ENCODE measurements at places on chromosomes 3 and 15. TPM values are rescaled to one million over a fixed set of nuclear protein-coding genes. Genes with fewer than 3 reads are reported as not detected.

The TNFAIP8L3 gene
- total RNA-seq: 1.0 TPM

The GLDN gene
- 0.57 TPM for total RNA-seq

The A4GNT gene
- not detected for total RNA-seq

The TRIM42 gene
- not detected for total RNA-seq

The HAUS2 gene
- total RNA-seq: 42.4 TPM

The TF gene
- total RNA-seq: 9.5 TPM

The CCR1 gene
- not detected for total RNA-seq

The ADAMTSL3 gene
- total RNA-seq: not detected

The NR1I2 gene
- total RNA-seq: not detected

The PTX3 gene
- 2.1 TPM for total RNA-seq

The DNAJC19 gene
- total RNA-seq: 56.8 TPM

GRCh38 chr15:66701422-66702034 is 508 bp upstream of the SMAD6 start:
- DNase-seq: no peak

- DNase-seq: no peak
Measured at GRCh38 chr3:5735896-5736295, 548.4 kb downstream of the EDEM1 start.

GRCh38 chr3:58779934-58780333 is 113.4 kb upstream of the FAM3D start:
- DNase-seq: no peak

GRCh38 chr3:108953210-108953609 is 469 bp downstream of the GUCA1C start:
- DNase-seq: no peak

DNA sequence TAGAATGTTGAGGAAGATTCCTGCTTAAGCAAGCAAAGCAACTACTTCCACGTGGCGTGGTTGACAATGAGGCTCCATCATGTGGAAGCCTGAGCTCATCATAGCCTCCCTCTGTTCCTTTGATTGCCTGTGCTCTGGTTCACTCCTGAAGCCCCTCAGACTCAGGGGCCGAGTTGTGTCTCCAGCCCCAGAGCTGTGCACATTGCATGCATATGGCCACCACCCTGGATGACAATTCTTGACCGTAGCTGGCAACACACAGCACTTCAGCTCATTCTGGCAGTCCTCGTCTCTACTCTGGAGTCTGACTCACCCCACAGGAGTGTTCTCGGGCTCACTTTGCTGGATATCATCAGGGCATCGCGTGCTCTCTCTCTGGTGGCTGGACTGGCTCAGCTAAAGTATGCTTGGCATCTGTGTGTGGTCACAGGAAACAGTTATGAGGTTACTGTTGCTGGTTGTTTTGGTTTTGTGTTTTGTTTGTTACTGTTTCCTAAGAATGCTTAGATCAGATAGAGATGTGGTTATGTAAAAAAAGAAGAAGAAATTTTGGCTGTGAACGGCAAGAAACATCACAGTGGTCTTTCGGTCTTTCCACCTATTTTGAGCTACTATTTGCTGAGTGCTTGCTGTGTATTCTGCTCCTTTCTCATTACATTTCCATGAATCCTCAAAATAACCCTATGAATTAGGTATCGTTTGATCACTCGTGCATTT is 41.6 kb upstream of the MRPS22 start:
- DNase-seq: peak; percentile 91

DNA sequence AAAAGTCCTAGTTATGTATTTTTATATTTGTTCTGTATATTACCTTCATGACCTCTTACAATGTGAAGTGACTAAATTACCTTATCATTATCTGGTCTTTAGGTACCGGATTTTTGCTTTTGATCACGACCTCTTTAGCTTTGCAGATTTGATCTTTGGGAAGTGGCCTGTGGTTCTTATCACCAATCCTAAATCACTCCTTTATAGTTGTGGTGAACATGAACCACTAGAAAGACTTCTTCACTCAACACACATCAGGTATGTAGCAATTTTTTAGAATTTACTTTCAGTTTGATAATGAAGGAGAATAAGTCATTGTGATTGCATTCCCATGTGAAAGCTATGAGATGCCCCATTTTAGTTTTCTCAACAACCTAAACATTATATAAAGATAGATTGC is 18.3 kb downstream of the TMEM62 start:
- DNase-seq: no peak

- DNase-seq: no peak
Measured at GRCh38 chr3:25513642-25514266, 85.7 kb downstream of the RARB start.

GRCh38 chr3:123832692-123833397 is 51.3 kb downstream of the MYLK start:
- no peak for DNase-seq

DNA sequence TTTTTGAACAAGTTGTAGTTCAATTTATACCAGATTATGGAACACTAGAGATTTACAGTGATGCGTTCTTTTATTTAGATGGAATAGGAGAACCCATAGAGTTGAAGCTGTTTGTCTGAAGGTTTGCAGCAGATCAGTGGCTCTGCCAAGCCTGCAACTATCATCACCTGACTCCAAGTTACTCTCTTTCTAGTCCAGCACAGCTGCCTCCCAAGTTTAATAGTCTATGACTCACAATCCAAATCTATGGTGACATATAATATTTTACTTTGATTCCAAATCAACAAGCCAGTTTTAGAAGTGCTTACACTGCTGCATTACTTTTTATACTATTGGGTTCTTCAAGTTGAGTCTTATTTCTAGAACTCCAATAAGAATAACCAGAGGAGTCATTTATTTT is 400.4 kb downstream of the LPP start:
- DNase-seq: no peak

DNA sequence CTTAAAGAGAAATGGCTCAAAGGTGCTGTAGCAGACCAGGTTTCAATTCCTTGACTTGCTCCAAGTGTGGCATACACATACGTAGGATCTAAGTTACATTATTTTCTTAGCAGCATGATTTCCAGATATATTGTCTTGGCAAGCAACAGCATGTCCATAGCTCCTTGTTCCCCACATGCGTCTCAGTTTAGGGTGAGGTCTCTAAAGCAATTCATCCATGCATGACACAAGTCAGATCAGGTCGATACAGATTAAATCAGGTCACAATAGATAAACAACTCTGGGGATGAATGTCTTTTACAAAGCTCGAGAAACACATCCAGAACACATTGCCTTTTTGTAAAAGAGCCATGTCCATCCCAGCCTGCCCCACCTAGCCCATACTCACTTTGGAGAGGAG is 108.9 kb upstream of the ABHD17C start:
- no peak for DNase-seq

DNA sequence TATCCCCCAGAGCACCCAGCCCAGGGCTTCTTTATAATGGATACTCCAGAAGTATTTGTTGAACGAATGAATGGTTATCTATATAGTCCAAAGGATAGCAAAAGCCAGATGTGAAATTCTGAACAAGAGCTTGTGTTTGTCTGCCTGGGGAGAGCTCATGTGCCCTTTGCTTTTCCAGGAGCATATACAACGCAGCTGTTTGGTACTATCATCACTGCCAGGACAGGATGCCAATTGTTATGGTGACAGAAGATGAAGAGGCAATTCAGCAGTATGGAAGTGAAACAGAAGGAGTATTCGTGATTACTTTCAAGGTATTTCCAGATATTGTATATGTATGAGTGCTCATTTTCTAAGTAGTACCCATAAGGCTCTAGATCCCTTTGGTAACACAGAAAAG is 15.2 kb downstream of the DIS3L start:
- DNase-seq: no peak

- no peak for DNase-seq
Measured at GRCh38 chr3:27607370-27607769, 114.8 kb downstream of the EOMES start.

DNA sequence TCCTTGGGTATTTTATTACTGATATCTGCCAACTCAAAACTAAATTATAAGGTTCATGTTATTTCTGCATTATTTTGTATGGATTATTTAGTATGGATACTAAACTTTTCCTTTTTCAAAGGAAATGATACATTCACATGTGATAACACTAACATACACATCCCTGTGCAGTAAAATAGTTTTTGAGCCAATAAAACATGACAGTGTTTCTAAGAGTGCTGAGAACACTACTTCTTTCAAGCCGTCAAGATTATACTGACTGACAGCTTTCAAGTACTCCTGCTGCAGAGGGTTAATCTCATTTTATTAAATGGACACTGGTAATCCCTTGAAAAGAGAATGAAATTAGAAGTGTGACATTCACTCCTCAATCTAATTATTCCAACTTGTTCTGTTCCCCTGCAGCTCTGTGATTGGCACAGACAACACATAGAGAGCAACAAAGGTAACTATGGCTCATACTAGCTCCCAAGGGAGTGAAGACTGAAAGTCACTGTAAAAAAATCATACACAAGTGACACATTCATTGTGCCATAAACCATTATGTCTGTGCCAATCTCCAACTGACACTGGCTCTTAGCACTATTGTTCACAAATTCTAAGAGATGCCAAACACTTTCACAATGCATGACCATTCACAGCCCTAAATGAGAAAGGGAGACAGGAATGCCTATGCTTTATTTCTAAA is 468.6 kb downstream of the SHQ1 start:
- DNase-seq: no peak
